H7 (cell line): ENCODE measurements at places on chromosomes 7 and 10. TPM values are rescaled to one million over a fixed set of nuclear protein-coding genes. Genes with fewer than 3 reads are reported as not detected.

SPDYE5 gene
- total RNA-seq, result not detected in 2 replicates

SFTPA1 gene
- total RNA-seq, result not detected in 2 replicates

SPOCK2 gene
- total RNA-seq, result 1.3 TPM in 2 replicates

LLCFC1 gene
- not detected in 2 replicates for total RNA-seq

PARD3 gene
- 51.1 and 62.8 TPM in 2 replicates for total RNA-seq

VIPR2 gene
- 2.5 and 3.5 TPM in 2 replicates for total RNA-seq

LRIT1 gene
- not detected in 2 replicates for total RNA-seq

DHTKD1 gene
- total RNA-seq, result 59.4 and 79.0 TPM in 2 replicates

ZNF716 gene
- not detected in 2 replicates for total RNA-seq

SLC12A9 gene
- total RNA-seq, result 21.9 and 27.9 TPM in 2 replicates

COBL gene
- total RNA-seq, result 4.2 and 4.6 TPM in 2 replicates

NSMCE4A gene
- 85.0 and 99.4 TPM in 2 replicates for total RNA-seq

PDGFA gene
- 149 and 202 TPM in 2 replicates for total RNA-seq
